ENCODE measurements at places on chromosomes 6 and 20.

GRCh38 chr6:117829594-117830319 is 77.3 kb upstream of the SLC35F1 start:
- no peak for DNase-seq

DNA sequence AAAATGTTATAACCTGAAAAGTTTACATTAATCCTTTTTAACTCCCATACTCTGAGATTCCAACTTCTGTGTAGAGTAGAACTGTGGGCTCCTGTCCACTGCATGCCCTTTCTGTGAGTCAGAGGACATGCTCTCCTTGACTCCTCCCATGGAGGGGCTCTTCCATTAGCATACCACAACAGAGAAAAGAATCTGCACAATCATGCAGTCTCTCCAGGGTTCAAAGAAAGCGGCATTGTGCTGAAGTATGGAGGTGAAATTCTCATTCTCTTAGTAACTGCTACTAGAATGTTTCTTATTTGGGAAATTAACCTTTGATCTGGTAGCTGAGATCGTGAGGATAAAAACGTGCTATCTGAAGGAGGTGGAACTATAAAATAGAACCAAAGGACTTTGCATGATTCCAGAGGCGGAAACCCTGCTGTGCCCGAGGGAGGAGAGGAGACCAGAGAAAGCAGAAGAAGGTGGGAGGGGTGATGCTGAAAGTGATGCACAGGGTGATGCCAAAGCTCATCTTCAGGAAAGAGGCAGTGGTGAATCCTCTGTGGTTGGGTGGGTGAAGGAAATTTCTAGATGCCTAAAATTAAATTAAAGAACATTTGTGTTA is 202.2 kb upstream of the PCSK2 start:
- DNase-seq, result no peak

- no peak for DNase-seq
Measured at GRCh38 chr20:59576216-59576953, 28.0 kb upstream of the PHACTR3 start.

DNA sequence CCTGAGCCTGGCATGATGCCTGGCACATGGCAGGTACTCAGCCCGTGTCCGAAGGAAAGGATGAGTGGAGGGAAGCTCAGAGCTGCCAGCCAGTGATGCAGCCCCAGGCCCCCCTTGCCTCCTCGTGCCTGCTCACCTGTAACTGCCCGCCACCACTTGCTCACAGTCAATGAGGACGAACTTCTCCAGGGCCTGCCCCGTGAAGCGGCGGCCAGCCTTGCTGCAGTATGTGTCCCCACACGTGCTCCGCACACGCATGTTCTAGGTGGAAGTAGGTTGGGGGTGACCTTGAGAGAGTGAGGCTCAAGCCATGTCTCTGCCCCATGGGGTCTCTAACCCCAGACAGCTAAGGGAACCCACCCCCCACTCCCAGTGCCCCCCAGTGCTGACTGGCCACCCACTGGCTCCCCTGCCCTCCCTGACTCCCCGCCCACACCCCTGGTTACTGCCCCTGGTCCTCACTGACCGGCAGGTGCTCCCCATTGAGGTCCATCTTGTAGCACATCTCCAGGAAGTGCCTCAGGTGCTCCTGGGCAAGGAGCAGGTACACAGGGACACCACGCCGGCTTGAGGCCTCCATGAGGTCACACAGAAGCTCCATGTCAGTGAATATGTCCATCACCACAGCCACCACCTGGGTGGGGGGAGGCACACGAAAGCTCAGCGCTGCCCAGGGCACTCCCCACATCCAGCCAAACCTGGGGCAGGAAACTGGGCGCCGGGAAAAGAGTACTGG is 3.7 kb downstream of the FAM83C start:
- no peak for DNase-seq

- no peak for DNase-seq
Measured at GRCh38 chr6:3577517-3577916, 120.7 kb upstream of the SLC22A23 start.
